IMR-90 (cell line): ENCODE measurements at places on chromosomes 13 and 19. TPM values are rescaled to one million over a fixed set of nuclear protein-coding genes. Genes with fewer than 3 reads are reported as not detected.

DNA sequence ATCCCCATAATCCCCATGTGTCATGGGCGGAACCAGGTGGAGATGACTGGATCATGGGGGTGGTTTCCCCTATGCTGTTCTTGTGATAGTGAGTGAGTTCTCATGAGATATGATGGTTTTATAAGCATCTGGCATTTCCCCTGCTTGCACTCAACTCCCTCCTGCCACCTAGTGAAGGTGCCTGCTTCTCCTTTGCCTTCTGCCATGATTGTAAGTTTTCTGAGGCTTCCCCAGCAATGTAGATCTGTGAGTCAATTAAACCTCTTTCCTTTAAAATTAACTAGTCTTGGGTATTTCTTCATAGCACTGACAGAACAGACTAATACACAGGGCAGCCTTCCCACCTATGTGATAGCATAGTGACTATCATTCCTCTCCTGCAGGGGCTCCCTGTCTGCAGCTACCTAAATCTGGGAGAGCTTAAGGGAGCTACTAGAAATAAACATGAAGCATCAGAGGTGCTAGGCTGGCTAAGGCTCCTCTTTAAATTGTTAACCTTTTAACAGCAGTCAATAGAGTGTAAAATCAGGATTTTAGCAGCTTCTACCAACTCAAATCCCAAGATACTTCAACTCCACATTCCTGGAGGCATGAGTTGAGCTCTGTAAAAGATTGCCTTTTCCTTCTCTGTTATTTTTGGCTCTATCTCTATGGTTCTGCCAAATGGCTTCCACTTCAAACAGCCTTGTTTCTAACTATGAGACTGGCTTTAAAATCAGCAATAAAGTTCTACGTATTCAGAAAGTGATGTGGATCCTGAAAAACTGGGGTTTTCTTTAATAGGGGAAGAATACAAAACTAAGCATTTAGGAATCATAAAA is 112.3 kb downstream of the VWA8 start:
- DNase-seq = peak; percentile 52

- peak; percentile 74 for DNase-seq
These were observed 8.4 kb downstream of the KANK3 start for GRCh38 chr19:8334458-8335342.

- no peak for DNase-seq
These were observed 31.0 kb downstream of the C2CD4C start for GRCh38 chr19:377801-378581.

DNA sequence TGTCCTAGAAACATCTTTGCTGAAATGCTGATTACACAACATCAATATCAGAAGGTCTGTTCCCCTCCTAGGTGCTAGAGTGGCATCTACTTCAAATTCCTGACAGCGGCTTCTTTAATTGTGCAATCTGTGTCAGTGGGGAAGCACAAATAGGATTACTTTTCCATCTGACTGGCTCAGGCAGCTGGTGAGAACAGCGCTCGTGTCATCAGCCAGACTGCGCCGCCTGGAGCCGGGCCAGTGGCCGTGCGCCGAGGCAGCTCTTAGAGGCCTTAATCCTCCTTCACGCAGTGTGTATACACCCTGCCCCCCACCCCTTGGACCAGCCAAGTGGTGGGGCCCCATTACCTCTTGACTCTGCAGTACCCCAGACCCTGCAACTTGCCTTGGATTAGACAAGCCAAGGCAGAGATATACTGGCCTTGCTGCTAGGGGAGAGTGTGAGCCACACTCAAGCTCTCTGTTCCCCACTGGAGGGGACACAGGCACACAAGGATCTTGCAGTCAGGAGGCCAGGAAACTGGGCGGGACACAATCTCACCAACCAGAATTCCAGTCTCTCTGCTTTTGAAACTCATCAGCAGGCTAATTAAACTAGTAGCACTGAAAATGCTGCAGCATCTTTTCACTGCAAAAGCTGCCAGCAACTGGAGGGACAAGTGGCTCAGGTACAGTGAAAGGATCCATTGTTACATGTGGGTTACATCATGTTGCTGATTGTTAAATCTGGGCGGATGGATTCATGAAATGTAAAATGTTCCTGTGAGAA is 48.9 kb upstream of the EPHX3 start:
- DNase-seq = peak; percentile 89

- no peak for DNase-seq
These were observed 25.4 kb downstream of the COMMD6 start for GRCh38 chr13:75512253-75512652.

Gene KLK14
- polyA plus RNA-seq = not detected in 2 replicates

GRCh38 chr19:47781590-47782262 is 3.2 kb downstream of the SELENOW start:
- DNase-seq = no peak

- DNase-seq = no peak
These were observed 1.5 kb upstream of the EHD2 start for GRCh38 chr19:47711652-47712242.

GRCh38 chr13:105971312-105971711 is 564.1 kb downstream of the EFNB2 start:
- no peak for DNase-seq

DNA sequence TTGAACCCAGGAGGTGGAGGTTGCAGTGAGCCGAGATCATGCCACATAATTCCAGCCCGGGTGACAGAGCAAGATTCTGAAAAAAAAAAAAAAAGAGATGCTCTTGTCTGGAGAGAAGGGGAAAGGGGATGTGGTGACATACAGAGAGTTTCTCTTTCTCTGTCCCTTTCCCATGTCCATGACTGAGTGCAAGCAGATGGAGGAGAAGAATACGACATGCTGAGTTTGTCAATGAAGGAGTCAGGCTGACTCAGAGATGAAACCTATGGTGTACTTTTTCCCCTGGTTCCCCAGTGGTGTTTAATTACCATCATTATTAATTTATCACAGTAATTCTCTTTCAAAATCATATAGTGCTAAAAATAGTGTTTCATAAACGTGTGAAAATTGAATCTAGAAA is 448.8 kb downstream of the FOXO1 start:
- DNase-seq = no peak

Gene ZNF560
- 0.33 and 0.36 TPM in 2 replicates for polyA plus RNA-seq

GRCh38 chr13:80116107-80116506 is 224.8 kb downstream of the SPRY2 start:
- peak; percentile 88 for DNase-seq

Gene ADM5
- polyA plus RNA-seq = 0.99 and 1.7 TPM in 2 replicates

Gene CHST8
- not detected in 2 replicates for polyA plus RNA-seq

Gene S1PR4
- not detected in 2 replicates for polyA plus RNA-seq

GRCh38 chr13:110018009-110018408 is 231.6 kb upstream of the IRS2 start:
- peak; percentile 57 for DNase-seq

DNA sequence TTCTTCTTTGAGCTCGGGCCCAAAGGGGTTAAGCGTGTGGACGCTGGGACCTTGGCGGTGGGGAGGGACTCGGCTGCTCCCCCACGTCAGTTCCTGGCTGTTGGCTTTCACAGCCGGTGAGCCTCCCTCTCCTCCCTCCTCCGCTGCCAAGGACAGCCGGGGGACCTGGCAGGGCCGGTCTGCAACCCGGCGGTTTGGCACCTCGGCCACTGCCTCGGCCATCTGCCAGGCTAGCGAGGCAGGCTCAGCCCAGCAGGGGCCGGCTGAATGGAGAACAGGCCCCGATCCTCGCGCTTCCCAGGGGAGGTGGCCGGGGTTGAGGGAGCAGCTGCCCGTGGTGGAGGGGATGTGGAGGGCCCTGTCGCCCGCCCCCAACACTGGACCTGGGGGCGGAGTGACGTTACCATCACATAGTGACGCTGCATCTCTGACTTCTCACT is 5.0 kb downstream of the TLE5 start:
- no peak for DNase-seq

DNA sequence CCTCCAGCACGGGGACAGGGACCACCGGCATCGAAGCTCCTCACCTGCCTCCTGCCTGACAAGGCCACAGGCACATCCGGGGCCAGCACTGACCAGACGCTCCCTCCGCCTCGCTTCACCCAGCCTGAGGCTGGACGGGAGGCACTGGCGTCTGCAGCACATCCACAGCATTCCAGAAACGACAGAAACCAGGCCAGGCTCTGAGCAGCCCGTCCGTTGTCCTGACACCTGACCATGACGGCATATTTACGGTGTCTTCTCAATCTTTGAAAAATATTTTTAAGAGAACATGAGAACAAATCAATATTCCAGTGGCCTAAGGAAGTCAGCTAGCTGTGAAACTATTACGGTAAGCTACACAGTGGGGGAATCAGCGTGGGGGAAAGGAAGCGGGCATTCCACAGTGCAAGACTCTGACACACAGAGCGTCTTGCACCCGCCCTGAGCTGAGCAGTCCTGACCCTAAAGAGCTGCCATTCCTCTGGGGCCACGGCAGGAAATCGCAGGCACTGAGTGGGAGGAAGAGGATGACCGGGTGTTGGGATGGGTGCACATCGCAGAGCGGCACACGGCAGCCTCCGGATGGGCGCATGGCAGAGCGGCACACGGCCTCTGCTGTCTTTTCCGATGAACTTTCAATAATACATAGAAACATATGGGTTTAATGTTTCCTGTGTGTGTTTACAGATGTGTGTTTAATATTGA is 26.8 kb downstream of the RASA3 start:
- DNase-seq = no peak

DNA sequence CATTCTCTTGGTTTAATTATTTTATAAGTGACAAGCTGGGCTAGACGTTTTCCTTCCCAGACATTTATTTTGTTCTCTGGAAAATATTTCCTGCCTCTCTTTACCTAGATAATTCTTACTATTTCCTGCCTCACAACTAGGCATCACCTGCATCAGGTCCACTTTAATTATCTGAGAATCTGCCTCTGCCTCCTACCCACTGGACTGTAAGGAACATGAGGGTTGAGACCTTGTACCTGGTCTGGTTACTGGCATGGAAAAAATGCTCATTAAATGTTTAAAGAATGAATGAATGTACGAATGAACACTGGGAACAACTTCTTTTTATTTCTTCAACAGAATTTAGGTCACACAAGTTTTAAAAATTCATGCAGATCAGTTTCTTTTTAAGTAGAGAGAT is 13.4 kb upstream of the METTL21C start:
- no peak for DNase-seq

DNA sequence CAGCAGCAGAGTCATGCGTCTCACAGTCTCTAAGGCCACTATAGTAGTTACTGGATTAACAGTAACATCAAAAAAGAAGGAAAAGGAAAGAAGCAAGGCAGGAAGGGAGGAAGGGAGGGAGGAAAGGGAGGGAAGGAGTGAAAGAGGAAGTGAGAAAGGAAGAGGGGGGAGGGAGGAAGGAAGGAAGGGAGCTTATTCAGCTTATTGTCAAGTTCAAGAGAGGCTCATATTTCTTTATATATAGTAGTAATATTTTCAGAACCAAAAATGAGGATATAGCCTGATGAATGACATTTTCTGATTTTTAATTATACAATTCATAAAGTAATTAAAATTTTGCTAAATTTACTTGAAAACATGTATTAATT is 17.7 kb upstream of the RUBCNL start:
- DNase-seq = no peak

DNA sequence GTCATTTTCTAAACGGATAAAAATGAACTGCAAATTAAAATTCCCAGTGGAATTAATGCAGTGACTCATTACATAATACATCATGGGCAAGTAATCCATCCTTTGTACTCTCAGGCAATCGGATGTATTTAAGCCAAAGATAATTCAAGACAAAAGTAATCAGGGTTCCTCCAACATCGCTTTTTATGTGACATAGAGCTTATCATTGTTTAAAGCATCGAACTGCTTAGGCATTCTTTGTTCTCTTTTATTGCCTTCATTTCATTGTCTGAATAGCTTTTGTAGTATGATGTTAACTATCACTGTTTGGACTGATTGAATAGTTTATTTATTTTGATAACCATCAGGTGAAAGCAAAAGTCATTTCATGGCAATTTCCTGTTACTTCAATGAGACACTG is 209.4 kb downstream of the ITGBL1 start:
- no peak for DNase-seq

DNA sequence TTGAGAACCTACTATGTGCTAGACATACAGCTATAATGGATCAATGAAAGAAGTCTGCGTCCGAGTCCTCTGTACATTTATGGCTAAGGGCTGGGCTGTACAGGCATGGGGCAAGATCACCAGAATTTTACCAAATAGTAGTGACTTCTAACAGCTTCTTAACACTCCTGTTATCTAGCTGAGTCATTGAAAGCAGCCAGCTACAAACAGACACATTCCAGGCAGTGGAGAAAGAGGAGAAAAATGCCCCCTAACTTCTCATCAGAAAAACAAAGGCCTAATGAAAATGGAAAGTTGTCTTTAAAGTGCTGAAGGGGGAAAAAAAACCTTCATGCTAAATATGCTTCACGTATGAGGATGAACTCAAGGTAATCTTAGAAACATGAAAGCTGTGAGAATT is 14.3 kb upstream of the ZNF667 start:
- DNase-seq = peak; percentile 26
